Stimulated activated CD4-positive, alpha-beta T cell treated with anti-CD3 and anti-CD28 coated beads, Interleukin-4, amount 100 ng/mL, for 4 hours (primary cell): ENCODE measurements at places on chromosomes 3 and 15.

DNA sequence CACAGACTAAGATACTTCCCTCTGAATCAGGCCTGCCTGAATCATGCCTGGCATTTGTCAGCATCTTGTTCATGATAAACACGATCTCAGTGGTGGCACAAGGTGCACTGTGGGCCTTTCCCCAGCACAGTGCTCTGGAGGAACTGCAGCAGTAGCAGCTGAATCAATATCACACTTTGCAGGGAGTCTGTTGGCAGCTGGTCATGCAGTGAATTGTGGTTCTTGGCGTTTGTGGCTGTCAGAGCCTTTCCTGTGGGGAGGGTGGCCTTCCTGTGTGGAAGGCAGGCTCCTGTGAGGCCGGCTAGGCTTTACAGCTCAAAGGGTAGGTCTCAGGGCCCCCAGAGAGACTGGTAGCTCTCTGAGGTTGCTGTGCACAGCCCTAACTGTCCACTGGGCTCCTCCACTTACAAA lies 54.4 kb upstream of the TLE3 start:
- DNase-seq, result no peak

DNA sequence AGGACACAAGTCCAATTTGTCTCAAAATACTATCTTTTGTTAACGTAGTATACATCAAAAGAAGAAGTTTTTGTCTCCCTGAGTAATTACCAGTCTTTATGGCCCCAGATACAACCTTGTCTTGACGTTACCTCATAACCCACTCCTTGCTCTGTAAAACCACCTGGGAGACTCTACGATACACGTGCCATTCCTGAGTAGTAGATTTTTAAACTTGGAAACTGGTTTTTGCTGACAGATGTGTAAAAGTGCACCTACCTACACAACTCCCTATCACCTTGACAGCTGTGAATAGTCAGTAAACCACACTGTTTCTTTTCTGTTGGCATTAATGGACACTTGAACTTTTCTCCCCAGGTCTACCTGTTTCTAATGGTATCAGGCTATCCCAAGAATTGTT lies 51.7 kb upstream of the RARB start:
- DNase-seq, result no peak

- DNase-seq, result no peak
Observed at GRCh38 chr3:172606021-172606420, 82.8 kb upstream of the TNFSF10 start.

GRCh38 chr3:117887901-117888300 lies 1146.7 kb downstream of the IGSF11 start:
- no peak for DNase-seq

DNA sequence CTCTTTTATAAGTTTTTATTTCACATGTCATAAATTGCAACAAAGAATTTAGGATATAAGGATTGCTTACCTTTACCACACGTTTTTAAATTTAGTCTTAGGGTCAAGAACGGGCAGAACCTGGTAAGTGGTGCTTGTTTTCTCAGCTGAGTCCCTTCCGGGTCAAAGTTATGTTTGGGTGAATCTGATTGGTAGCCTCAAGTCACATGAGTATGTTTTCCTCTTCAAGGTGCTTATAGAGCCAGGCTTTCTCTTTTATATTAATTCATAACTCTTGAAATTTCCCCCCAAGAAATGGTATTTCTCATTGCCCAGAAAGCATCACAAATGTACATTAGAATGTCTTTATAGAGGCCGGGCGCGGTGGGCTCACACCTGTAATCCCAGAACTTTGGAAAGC lies 415.7 kb upstream of the ROBO2 start:
- no peak for DNase-seq

DNA sequence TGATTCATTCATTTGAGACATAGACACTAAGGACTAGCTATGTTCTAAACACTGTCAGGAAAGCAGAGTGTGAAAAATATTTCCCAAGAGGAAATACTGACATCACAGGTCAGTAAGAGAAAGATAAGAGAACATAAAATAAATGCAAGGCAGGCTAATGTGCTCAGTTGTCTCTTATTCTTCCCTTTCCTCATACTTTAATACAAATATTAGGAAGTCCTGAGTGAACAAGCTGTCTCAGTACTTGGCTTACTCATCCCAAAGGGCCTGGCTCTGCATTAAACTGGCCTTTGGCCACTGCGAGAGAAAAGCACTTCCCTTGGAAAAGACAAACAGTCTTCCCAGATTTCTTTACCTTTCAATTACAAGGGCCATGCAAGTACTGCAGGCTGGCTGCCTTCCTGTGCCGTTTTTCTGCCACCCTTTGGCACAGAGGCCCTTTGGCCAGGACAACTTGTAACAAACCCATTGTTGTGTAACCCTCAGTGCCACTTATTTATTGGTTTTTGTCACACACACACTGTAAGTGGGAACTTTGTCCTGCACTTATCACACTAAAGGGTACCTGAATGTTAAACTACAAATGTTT lies 31.7 kb downstream of the EDC3 start:
- DNase-seq, result no peak

DNA sequence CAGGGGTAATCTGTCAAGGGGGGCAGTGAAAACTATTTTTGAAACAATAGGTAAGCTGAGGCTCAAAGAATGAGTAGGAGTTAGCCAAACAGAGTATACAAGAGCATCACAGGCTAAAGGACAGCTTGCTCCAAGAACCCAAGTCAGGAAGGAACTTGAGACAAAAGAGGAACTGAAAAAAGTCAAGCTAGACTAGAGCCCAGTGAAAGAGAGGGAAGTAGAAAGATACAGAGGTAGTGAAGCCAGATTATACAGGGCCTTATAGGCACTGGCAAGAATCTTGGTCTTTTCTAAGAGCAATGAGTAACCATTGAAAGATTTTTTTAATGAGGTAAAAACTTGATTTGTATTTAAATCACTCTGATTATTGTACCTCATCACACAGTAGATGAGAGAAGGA lies 69.9 kb downstream of the FILIP1L start:
- DNase-seq, result no peak

DNA sequence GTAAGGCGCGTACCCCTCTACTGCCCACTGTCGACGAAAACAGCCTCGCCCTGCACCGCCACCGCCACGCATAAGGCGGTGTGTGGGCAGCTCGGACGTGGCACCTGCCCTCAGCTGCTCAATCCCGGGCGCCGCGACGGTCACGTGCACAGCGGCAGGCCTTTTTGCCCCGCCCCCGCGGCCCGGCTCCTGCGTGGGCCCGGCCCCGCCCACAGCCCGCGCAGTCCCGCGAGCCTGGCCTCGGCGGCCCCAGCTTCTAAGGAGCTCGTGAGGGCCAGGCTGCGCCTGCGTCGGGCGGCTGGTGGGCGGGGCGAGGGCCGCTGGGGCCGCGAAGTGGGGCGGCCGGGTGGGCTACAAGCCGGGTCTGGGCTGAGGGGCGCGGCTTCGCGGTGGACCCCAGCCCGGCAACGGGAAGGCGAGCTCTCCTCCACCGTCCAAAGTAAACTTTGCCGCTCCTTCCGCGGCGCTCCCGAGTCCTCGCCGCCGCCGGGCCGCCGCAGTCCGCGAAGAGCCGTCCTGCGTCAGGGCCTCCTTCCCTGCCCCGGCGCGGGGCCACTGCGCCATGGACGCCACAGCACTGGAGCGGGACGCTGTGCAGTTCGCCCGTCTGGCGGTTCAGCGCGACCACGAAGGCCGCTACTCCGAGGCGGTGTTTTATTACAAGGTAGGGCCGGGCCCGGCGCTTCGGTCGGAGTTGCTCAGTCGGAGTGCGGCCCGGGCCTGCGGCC lies at the start of gene CAPN7:
Gene CAPN7 (plus strand): TSS at position 313 of the 728 bp plus-strand sequence. CDS start 250 bp downstream, at position 563.
- peak; percentile 92 for DNase-seq

DNA sequence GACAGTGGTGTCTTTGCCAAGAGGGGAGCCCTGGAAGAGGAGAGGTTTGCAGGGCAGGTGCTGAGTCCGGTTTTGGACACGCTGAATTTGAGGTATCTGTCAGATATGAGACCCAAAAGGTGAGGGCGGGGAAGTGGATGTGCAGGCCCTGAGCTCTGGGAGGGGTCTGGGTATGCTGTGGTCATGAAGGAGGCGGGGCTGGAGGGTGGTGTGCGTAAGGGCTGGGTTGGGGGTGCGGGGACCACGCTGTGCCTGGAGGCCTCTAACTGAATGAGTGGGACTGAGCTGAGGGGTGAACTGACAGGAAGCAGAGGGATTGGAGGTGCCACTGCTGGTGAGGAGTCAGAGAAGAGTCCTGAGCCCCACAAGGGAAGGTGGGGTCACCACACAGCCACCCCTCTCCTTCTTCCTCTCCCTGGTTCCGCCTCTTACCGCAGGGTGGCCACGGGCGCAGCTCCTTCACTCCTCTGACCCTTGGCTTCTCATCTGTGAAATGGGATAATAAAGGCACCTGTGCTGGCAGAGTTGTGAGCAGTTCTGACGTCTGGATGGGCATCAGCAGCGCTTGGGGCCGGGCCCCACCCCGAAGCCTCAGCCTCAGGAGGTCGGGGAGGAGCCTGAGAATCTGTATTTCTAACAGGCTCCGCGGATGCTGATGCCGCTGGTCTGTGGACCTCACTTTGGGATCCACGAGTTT lies 28.8 kb downstream of the PSTPIP1 start:
- DNase-seq, result no peak

- DNase-seq, result no peak
Observed at GRCh38 chr15:70580286-70580685, 183.1 kb downstream of the UACA start.

DNA sequence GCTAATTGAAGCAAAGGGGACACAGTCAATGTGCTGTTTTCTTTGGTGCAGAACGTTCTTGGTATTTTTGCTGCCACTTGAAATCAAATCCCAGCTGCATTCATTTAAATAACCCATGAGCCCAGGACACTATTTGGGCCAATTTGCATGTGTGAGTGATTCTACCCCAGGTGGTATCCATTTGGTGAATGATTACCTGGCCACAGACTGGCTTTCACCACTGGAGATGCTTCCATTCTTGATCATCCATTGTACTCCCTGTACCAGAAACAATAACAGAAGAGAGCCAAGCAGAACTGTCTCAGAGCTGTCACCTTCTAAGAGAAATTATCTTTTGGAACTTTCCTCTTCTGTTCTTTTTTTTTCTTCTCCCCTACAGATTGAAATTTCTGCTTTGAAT lies 139.7 kb upstream of the RARB start:
- no peak for DNase-seq

GRCh38 chr3:127254730-127255129 lies 33.1 kb downstream of the PRR20G start:
- no peak for DNase-seq

- DNase-seq, result no peak
Observed at GRCh38 chr15:68113751-68114150, 59.6 kb downstream of the PIAS1 start.

GRCh38 chr3:5197022-5197421 lies 9.5 kb downstream of the EDEM1 start:
- no peak for DNase-seq
